Placental epithelial cell (primary cell): ENCODE measurements at places on chromosomes 11 and 22. TPM values are rescaled to one million over a fixed set of nuclear protein-coding genes. Genes with fewer than 3 reads are reported as not detected.

The REXO2 gene
- total RNA-seq: 169 and 199 TPM in 2 replicates

The POU2AF1 gene
- total RNA-seq: not detected in 2 replicates

The POU2AF3 gene
- not detected in 2 replicates for total RNA-seq

The IFITM10 gene
- total RNA-seq: 0.79 TPM in 1 of 2 replicates, not detected in the other

The APOBEC3A gene
- total RNA-seq: not detected in 2 replicates

The MOB2 gene
- total RNA-seq: 25.5 and 32.3 TPM in 2 replicates

The APOL5 gene
- total RNA-seq: not detected in 2 replicates

The PDE3B gene
- under 0.01 and 0.11 TPM in 2 replicates for total RNA-seq

The PDE2A gene
- 0.43 and 0.79 TPM in 2 replicates for total RNA-seq

The P2RY6 gene
- 1.8 and 8.2 TPM in 2 replicates for total RNA-seq

The HEPHL1 gene
- total RNA-seq: under 0.01 and 0.11 TPM in 2 replicates

The OR11H1 gene
- total RNA-seq: not detected in 2 replicates

The AKIP1 gene
- 35.7 and 42.6 TPM in 2 replicates for total RNA-seq

The KCNK7 gene
- total RNA-seq: 0.54 TPM in 1 of 2 replicates, not detected in the other

The SLC22A8 gene
- total RNA-seq: not detected in 2 replicates

The ZBED4 gene
- 14.9 and 20.2 TPM in 2 replicates for total RNA-seq

The CST6 gene
- 39.3 and 66.6 TPM in 2 replicates for total RNA-seq

The ART1 gene
- total RNA-seq: not detected in 2 replicates

The GP1BB gene
- total RNA-seq: 0.43 and 0.79 TPM in 2 replicates

The DDX6 gene
- total RNA-seq: 96.2 and 124 TPM in 2 replicates

The LGALS12 gene
- total RNA-seq: not detected in 2 replicates

The MS4A15 gene
- total RNA-seq: not detected in 2 replicates

The KRTAP5-2 gene
- not detected in 2 replicates for total RNA-seq
